Nephron progenitor cell (in vitro differentiated cells): ENCODE measurements at places on chromosomes 1 and 21.

DNA sequence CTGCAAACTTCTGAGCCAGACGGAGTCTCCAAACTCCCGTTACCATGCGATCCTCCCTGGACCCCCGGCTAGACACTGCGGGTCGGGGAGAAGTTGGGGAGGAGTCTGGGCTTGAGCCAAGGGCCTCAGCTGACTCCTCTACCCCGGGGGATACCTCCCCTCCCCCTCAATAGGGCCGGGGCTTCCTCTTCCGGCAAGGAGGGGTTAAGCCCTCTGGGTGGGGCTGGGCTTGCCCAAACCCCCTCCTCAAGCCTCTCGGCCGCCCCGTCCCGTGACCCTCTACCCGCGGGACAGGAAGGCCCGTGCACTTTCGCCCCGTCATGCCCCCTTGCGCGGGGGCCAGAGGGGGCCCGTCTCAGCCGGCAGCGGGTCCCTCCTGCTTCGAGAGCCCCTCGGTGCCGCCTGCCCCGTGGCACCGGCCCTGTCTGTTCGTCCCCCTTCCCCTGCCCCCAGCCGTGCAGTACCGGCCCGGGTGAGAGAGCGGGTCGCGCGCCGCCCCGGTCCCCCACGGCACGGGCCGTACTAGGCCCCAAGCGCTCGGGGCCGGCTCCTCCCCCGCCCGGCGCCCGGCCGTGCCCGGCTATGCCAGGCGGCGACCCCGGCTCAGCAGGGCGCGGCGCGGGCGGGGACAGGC lies 652 bp downstream of the ARL8A start:
- peak; percentile 40 for DNase-seq

GRCh38 chr1:8356256-8357209 lies 38.6 kb downstream of the SLC45A1 start:
- no peak for DNase-seq

- DNase-seq: no peak
Observed at GRCh38 chr1:117757668-117758067, 151.8 kb downstream of the TENT5C start.

- no peak for DNase-seq
Observed at GRCh38 chr1:110538921-110539320, 19.9 kb upstream of the KCNA10 start.

DNA sequence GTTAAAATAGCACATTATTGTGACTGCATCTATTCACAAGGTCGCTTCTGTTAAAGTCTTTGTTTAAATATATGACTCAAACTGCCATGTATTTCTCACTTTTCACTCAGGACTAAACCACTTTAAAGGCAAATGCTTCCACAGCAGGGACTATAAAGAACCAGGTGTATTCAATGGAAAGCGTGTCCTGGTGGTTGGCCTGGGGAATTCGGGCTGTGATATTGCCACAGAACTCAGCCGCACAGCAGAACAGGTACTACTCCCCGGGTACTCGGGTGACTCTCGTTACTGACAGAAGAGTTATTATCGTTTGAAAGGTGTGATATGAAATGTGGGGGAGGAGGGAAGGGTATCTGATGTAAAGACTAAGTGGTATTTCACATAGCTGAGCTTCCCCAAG lies 17.3 kb downstream of the FMO3 start:
- DNase-seq: no peak

DNA sequence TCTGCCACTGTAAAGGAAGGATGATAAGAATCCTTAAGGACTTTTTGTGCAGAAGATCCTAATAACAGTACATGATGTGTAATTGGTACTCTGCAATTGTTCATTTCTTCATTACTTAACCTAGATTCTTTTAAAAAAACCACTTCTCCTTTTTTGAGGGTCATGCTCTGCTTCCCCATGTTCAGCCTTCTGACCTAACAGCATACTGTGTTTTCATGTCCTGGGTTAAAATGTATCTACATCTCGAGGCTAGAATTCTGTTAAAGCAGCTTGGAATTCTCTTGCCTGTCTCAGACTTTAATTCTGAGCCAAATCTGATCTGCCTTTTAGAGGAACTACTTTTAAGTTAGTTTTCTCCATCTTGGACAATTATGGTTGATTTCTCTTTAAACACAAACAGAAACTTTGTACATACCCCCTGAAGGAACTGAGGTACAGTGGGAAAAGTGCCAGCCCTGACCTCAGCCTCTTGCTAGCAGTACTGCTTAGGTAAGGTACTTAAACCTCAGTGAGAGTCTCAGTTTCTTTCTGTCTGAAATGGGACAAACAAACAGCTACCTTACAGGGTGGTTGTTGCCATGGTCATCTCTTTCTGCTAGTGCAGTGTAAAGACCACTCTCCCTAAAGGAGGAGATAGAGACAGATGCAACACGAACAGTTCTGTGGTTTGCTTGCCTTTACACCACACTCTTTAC lies 103.2 kb upstream of the DYNLT5 start:
- no peak for DNase-seq

DNA sequence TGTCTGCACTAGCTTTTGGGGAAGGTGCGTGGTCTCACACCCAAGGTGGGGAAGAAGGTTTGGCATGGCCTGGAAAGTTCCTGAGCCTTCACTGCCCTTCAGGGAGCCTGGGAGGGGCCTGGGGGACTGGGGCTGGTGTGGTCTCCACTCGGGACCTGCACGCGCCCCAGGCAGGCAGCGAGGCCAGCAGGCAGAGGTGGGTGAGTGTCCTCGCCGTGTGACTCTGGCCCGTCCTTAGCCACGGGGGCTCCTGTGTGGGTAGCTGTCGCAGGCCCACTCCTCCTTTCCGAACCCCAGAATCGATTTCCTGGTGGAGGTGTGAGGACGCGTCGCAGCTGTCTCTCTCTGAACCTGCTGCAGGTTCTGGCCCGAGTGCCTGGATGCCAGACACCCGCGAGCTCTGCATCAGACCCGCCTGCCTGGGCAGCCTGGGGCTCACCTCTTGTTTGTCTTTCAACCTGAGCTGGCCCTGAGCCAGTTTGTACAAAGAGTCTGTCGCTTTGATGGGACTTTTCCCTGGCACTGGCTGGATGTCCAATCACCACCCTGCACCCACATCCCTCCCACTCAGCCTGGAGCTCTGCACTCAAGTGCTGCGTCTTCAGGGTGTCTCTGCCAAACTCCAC lies 36.0 kb upstream of the SLC19A1 start:
- DNase-seq: no peak

GRCh38 chr21:37982496-37983318 lies 66.5 kb upstream of the KCNJ6 start:
- no peak for DNase-seq

GRCh38 chr21:45976701-45977311 lies 4.8 kb upstream of the COL6A1 start:
- no peak for DNase-seq

GRCh38 chr21:42233067-42233961 lies 14.4 kb downstream of the ABCG1 start:
- no peak for DNase-seq

- no peak for DNase-seq
Observed at GRCh38 chr1:91398291-91398690, 6.3 kb downstream of the HFM1 start.

- DNase-seq: no peak
Observed at GRCh38 chr1:75539230-75540116, 71.4 kb downstream of the SLC44A5 start.

GRCh38 chr1:7922301-7922700 lies 18.3 kb downstream of the TNFRSF9 start:
- DNase-seq: no peak

- no peak for DNase-seq
Observed at GRCh38 chr1:90924982-90925381, 96.9 kb downstream of the ZNF644 start.

DNA sequence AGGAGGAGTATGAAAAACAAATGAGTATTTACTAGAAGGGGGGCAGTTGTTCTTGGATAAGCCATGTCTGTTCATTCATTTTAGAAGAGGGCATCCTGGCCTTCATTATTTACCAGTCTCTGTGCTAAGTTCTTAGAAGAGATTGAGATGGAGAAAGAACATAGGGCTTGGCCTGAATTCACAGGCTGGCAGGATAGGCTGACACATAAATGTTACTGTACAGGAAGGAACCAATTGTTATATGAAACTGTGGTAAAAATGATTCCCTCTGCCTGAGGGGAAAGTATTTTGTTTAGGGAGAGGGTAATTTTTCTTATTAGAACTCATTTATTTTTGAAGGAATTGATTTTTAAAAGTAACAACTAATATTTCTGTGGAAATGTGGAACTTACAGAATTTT lies 99.5 kb downstream of the MAN1A2 start:
- DNase-seq: no peak

- DNase-seq: no peak
Observed at GRCh38 chr1:75519651-75520427, 91.1 kb downstream of the SLC44A5 start.

DNA sequence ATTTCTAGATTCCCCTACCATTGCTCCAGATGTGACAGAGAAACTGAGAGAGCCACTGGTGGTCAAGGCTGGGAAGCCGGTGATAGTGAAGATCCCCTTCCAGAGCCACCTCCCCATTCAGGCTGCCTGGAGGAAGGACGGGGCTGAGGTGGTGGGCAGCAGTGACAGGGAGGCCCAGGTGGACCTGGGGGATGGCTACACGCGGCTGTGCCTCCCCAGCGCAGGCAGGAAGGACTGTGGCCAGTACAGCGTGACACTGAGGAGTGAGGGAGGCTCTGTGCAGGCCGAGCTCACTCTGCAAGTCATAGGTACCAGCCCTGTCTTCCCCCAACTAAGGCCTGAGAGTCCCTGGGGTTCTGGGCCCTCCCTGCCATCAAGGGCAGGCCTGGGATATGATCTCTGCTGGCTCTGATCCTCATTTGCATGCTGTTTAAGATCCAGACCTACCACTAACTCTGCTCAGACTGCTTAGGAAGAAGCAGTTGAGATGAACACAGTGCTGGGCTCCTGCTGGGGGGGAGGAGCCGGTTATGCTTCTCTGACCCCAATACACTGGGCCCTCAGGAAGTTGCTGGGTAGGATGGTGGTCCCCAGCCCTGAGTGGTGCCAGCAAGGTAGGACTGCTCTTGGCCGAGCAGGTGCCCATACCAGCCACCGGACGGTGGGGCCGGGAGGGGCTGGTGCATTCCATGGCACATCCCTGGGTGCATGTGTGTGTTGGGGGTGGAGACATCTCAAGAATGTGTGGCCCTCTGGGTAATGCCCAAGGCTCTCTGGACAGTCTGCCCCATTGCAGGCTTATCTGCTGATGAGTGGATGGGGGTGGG lies 25.1 kb downstream of the IGFN1 start:
- DNase-seq: no peak

DNA sequence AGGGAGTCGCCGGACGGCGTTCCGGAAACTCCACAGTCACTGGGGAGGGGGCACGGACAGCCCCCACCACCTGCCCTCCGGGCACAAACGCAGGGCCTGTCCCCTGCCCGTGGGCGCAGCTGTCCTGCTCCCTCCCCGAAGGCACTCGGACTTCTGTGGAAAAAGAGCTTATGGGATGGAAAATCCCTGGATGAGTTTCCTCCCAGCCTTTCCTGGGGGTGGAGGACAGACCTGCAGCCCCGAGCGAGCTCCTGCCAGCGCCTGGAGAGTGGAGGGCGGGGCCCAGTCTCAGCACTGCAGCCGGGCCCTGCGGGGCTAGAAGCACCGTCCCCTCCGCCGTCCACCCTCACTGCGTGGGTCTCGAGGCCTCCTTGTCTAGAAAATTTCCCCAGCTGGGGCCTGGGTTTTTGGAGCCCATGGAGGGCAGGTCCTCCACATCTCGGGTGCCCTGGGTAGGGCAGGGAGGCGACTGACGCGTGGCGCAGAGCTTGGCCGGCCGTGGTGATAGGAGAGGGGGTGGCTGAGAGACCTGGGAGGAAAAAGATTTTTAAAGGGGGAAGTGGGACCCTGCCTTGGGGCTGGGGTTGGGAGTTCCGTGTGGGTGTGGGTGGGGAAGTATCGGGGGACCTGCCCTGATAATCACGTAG lies 6.4 kb upstream of the COL6A1 start:
- peak; percentile 47 for DNase-seq

DNA sequence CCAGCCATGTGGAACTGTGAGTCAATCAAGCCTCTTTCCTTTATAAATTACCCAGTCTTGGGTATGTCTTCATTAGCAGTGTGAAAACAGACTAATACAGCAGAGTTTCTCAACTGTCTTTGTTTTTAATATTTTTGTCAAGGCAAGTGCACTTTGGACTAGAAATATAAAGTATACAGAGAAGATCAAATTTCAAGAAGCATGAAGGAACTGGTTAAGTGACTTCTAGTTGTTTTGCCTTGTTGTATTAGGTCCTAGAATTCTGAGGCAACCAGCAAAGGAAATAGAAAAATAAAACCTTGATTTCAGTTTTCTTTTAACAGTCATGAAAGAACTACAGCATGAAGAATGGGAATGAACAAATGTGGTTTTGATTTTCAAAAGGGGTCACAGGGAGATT lies 131.1 kb upstream of the PTGFR start:
- DNase-seq: no peak

GRCh38 chr21:24935991-24936390 lies 671.3 kb downstream of the MRPL39 start:
- DNase-seq: no peak

DNA sequence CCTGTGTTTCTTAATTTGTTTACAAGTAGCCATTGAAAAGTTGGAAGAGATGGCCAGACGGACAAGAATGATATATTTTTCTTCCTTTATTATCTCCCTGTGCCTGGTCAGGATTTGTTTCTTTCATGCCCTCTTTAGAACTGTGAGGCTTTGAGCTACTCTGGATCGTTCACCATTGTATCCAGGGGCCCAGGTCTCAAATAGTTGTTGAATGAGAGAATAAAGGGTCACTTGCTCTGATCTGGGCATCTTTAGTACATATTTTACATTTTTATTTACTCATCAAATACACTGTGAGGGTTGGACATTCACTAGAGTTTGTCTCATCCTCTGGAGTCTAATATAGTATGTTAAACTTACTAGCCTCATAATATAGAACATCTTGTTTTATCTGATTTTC lies 48.7 kb downstream of the IVNS1ABP start:
- DNase-seq: no peak

- DNase-seq: no peak
Observed at GRCh38 chr1:200653022-200653462, 16.7 kb downstream of the DDX59 start.

- no peak for DNase-seq
Observed at GRCh38 chr21:35170244-35170643, 121.1 kb upstream of the RUNX1 start.

- no peak for DNase-seq
Observed at GRCh38 chr1:179935909-179936496, 18.6 kb upstream of the CEP350 start.

- no peak for DNase-seq
Observed at GRCh38 chr21:45255381-45256020, 32.2 kb downstream of the POFUT2 start.

GRCh38 chr21:42313501-42313969 lies 1.7 kb downstream of the TFF3 start:
- DNase-seq: no peak

GRCh38 chr21:29433366-29434059 lies 134.8 kb downstream of the BACH1 start:
- DNase-seq: no peak

GRCh38 chr1:54604572-54605370 lies 18.6 kb downstream of the FAM151A start:
- no peak for DNase-seq

- no peak for DNase-seq
Observed at GRCh38 chr1:107877745-107878144, 87.2 kb downstream of the VAV3 start.

GRCh38 chr1:200305806-200306205 lies 104.0 kb downstream of the ZNF281 start:
- no peak for DNase-seq
